Right kidney (tissue), 9 donors: ENCODE measurements at places on chromosomes 6 and 20.

DNA sequence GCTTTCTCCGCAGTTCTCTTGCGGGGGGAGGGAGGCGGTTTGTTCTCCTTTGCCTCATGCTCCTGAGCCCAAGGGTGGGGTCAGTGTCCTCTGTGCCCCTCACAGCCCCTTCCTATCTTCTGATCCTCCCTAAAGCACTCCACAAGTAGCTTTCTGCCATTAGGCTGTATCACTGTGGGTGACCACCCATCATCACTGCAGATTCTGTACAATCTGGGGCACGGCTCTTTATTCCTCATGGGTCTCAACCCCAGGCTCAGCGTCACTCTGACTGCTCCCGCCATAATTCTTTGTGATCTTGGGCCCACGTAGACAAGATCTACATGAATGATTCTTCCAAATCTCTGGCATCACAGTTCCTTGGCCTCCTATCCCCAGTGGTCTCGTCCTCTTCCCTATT, 10.5 kb downstream of the NCR2 start:
- DNase-seq: no peak

DNA sequence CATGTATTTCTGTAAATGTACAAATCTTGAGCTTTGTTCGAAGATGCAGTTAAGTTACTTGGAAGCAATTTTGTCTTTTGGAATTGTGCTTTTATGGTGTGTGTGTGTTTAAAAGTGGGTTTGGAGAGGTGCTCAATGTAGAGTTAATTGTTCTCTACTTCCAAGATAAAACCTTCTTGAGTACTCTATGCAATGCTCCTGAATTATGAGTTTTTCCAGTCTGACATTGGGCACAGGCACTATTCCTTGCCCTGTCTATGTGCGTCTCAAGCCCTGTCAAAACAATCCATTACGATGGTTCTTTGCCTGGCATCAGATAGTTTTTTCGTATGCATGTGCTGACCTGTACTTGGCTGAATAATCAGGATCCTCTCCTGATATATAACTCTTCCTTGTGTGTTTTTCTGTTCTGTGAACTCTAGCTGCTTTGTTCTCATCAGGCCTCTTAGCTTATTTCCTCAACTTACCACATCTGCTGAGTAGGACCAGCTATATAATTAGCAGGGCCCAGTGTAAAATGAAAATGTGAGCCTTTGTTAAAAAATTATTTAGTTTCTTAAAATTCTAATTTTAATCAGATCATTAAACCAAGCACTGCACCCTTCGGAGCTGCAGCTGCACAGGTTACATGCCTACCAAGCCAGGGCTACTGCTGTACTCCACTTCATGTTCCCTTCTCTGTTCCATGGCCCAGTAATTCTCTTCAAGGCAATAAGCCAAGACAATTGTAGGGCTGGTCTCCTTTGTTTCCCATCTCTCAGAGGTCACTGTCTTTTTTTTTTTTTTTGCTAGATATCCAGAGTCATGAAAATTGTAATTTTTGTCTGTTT, 160.1 kb downstream of the ZFAND3 start:
- DNase-seq: no peak

DNA sequence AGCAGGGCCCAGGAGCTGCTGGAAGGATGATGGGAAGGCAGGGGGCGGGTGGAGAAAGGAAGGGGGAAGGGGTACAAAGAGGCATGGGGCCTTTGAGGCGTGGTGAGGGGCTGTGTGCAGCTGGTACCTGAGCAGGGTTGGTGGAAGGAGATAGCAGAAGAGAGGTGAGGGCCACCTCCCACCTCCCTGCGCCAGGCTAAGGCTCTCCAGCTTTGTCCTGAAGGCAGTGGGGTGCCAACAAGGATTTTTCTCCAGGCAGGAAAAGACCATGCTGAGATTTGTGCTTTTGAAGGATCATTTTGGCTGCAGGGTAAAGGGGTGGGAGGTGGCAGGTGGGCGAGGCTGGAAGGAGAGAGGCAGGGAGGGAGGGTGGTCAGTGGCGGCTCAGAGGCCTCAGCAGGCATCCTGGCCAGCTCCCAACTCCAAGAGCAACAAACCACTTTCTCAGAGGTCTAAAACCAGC, 40.8 kb downstream of the NOL4L start:
- DNase-seq: no peak

DNA sequence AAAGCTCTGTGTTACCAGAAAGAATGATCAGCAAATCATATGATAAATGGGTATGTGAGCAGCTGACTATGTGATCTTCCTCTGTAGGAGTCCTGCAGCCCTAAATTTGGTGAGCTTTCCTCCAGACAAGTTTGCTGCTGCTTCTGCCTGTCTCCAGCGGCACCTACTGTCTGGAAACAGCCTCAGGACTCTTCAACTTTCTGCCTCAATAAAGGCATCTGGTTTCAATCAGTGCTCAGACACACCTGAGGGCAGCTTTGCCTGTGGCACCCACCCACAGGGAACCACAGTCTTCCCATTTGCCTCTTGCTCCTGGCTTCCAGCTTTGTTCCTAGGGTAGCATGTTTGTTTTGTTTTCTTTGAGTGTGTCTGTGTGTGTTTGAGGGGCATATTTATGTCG, 727.9 kb upstream of the MAN1A1 start:
- DNase-seq: no peak

DNA sequence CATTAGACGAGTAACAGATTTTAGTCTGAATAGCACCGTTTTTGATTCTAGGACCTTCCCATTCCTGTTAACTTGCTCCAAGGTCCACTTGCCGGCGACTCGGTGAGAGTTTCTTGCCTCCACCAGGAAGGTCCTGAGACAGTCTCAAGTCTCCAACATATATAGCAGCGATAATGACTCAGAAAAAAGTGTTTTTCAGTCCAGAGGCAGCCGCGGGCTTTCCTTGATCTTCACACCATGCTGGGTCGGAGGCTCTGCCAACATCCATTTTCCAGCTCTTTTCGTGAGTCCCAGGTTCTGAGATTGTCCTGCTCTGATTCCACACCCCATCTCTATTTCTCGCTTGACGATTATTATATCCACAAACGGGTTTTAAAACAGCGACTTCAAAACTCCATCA, 170.5 kb downstream of the GPX5 start:
- no peak for DNase-seq
